ENCODE measurements at places on chromosomes 13 and 19.

DNA sequence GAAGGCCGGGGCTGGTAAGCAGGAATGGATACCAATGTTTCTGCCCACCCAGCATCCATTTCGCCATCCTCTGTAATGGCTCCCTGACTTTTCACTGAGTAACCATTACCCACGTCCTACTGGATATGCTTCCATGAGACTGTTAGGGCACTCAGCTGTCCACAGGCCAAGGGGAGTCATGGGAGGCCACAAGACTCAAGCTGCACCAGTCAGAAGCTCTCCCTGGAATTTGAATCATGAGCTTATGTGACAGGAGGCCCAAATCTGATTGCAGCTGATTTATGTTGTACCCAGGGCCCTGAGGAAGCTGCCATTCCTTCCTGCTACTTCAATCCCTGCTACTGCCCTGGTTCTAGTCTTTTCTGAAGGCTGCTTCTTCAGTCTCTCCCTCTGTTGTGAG lies 28.3 kb downstream of the DEDD2 start:
- DNase-seq = no peak

GRCh38 chr19:55441692-55442321 lies 1.3 kb downstream of the SHISA7 start:
- DNase-seq = peak; percentile 71

DNA sequence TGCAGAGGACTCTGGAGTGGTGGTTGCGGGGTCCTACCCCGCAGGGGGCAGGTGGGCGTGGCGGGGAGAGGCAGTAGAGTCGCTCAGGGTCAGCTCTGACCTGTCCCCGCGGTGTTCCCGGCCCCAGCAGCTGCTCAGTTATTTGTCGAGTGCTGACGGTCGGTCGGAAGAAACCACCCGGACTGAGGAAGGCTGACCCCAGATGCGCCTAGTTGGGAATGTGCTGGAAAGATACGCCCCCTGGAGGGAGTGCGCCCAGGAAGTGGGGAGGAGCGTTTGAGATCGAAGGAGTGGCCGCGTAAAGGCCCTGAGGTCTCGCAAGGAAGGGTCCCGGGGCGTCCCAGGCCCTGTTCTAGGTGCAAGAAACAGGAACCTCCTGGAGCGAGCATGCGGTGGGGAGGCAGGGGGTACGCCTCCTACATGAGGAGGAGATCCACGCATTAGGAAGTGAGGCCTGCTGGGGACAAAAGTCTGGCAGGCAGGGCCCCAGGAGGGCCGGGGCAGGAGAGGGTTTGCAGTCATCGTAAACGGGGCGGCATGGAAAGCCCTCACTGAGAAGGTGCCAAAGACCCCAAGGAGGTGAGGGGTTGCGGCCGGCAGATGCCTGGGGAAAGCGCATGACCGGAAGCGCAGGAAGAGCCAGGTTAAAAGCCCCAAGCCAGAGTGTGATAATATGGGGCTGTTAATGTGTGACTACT lies 9.2 kb downstream of the CCDC8 start:
- peak; percentile 41 for DNase-seq

DNA sequence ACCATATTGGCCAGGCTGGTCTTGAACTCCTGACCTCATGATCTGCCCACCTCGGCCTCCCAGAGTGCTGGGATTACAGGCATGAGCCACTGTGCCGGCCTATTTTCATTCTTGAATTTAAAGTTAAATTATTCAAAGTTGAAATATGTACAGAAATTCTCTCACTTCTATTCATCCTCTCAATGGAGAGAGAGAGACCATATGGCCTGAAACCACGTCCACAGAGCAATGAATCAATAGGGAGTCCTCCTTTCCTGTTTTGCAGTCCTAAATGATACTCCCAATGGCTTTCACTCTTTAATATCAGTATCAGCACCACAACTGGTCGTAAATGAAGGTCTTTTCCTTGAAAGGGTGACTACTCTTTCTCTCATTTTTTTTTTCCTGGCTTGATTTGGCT lies 30.5 kb upstream of the KCTD4 start:
- no peak for DNase-seq

GRCh38 chr13:60494296-60494695 lies 97.3 kb downstream of the TDRD3 start:
- DNase-seq = no peak

GRCh38 chr13:58300224-58300623 lies 668.7 kb downstream of the PCDH17 start:
- DNase-seq = no peak

DNA sequence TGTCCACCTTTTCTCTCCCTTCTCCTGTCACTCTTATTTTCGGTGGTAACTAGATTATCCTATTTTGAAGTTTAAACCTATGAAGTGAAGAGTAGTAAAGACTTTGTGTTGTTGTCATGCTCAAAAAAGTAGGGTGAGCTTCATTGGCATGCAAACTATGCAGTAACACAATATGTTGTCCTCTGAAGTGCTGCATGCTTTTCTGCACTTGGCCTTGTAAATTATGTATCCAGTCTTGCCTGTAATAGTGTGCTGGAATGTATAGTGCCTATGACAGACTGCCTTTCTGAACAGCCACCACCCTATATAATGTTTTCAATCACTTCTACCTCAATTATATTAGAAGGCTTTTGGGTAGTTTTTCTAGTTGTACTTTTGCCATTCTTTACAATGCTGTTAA lies 1198.2 kb upstream of the PCDH20 start:
- DNase-seq = no peak

GRCh38 chr13:44904967-44905366 lies 84.3 kb downstream of the NUFIP1 start:
- DNase-seq = no peak

- no peak for DNase-seq
These were observed 437 bp downstream of the SMARCA4 start for GRCh38 chr19:10961073-10961860.

- DNase-seq = no peak
These were observed 337.6 kb upstream of the ARGLU1 start for GRCh38 chr13:106905380-106906162.

DNA sequence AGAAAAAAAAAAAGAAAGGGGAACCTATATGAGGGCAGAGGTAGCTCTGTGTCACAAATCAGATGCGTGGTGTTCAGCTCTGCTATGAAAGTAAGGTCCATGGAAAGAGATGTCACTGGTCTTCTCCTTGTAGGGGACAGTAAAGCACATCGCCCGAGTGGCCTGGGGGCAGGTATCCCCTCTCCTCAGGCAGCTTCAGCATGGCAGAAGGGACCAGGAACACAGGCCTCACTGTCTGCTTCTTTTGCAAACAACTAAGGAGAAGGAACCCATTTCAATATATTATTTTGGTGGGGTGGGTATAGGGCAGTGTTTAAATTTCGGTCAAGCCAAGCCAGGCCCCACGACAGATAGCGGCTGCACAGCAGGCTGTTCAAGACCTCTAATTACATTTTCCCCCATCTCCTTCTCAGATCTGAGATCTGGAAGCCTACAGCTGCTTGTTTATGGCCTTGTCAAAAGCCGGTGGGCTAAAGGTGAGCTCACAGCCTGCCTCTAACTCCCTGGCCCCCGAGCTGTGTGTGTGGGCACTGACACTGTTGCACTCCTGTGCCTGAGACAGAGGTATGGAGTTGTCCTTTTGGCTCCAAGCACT lies 72.8 kb downstream of the HSPH1 start:
- DNase-seq = no peak

- DNase-seq = no peak
These were observed 50.1 kb upstream of the OBI1 start for GRCh38 chr13:78709028-78709427.

- peak; percentile 22 for DNase-seq
These were observed 564.1 kb downstream of the PCDH9 start for GRCh38 chr13:66665991-66666390.

GRCh38 chr19:35310331-35310730 lies 18.4 kb downstream of the MAG start:
- no peak for DNase-seq

DNA sequence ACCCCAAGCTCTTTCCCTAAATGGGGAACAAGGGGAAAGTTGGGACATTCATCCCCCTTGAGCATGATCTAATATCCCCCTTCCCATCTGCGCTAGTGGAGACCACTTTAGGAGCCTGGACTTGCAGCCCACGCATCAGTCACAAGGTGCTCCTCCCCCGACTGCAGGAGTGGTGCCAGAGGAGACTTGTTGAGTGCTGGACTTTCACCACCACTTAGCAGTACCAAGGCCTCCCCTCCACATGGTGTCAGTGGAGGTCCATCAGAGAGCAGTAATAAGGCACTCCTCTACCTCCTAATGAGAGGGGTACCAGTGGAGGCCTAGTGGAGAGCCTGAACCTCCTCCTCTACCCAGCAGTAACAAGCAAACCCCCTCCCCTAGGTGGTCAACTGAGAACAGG lies 22.5 kb downstream of the CAB39L start:
- DNase-seq = no peak

GRCh38 chr19:3366753-3367627 lies 607 bp downstream of the NFIC start:
- DNase-seq = no peak

- no peak for DNase-seq
These were observed 113.2 kb downstream of the KCNRG start for GRCh38 chr13:50128428-50128931.

DNA sequence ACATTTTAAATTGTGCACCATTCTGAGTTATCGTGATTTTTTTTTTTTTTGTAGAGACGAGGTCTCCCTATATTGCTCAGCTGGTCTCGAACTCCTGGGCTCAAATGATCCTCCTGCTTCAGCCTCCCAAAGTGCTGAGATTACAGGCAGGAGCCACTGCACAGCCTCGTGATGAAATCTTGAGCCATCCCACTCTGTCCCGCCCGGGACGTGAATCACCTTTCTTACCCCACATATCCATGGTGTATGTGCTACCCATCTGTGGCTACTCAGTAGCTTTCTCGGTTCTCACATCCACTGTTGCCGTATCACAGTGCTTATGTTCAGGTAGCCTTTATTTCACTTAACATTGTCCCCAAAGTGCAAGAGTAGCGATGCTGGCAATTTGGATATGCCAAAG lies 26.5 kb downstream of the PAK4 start:
- DNase-seq = no peak

GRCh38 chr19:39208175-39208795 lies 4.2 kb upstream of the SYCN start:
- DNase-seq = no peak

DNA sequence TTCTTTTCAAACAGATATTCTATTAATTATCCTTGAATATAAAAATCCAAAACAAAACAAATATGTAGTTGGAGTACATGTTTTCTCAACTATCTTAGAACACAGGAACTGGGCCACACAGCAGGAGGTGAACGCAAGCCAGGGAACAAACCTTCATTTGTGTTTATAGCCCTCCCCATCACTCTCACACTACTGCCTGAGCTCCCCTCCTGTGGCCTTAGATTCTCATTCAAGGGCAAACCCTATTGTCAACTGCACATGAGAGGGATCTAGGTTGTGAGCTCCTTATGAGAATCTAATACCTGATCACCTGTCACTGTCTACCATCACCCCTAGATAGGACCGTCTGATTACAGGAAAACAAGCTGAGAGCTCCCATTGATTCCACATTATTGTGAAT lies 427.1 kb upstream of the PRR20A start:
- no peak for DNase-seq

- DNase-seq = no peak
These were observed 816 bp upstream of the PRKD2 start for GRCh38 chr19:46717716-46718143.

DNA sequence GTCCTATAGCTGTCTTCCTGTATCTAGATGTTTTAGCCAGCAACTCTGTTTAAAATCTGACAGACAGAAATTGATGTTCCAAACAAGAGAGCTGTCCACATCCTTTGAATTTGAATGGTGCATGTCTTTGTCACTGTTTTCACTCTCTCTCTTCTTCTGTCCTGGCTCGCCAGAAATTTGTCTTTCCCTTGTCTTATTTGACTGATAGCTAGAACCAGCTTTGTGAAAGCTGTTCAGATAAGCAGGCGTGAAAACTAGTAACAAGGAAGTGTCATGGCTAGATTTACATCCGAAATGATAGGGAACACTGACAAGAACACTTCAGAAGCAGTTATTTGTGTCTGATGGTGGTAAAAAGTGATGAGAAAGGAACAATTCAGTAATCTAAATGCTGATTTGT lies 354.9 kb upstream of the SLITRK1 start:
- no peak for DNase-seq

DNA sequence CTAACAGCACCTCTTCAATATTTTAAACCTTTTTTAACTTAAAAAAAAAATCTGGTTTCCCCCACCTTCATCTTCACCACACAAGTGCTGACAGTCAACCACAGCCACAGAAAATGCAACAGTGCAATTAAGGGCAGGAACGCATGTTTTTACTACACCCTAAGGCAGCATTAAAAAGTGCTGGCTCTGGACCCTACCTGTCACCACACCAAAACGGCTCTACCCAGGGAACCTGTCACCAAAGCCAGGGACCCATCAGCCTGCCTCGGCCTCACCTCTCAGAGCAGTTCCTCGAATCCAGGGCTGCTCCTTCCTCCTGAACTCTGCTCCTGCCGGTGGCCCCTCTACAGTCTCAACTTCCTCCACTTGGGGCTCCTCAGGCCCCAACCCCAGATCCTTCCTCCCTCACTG lies 22.5 kb upstream of the SLC35E1 start:
- DNase-seq = no peak

DNA sequence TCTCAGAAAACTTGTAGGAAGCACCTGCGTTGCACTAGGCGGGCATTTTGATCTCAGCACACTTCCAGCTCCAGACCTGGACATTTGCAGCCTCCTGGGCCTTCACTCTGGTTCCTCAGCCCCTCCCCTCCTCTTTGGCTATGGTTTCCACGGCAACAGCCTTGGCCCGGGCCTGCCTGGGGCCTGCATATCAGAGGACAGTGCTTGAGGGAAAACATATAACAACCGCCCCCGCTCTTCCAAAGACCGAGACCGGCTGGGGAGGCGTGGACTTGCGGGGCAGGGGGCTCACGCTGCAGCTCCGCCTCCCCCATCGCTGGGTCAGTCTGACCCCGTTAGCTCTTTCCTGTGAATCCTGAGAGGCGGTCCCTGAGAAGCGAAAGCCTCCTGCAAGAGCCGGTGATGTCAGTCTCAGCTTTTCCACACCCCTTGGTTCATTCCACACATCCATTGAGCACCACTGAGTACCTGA lies 125.7 kb upstream of the PEG3 start:
- no peak for DNase-seq

GRCh38 chr19:52535771-52536447 lies 8.4 kb downstream of the ZNF808 start:
- DNase-seq = peak; percentile 48

GRCh38 chr19:1025960-1026782 lies at the start of gene CNN2:
TSS of gene CNN2 (plus strand) at chr19:1026608. CDS start at chr19:1026662, 54 bp downstream.
- DNase-seq = no peak

DNA sequence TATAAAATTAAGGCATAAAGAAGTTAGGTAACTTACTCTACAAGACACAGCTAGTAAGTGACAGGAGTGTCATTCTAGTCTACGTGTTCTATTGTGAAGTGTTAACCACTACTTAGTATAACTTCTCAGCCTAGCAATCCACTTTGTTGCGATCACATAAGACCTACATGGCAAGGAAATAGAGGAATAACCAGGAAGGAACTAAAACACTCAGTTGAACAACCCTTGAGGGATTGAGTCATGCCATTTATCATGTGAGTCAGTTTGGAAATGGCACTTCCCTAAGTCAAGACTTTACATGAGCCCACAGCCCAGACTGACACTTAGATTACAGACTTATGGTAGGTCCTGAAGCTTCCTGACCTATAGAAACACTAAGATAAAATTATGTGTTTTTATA lies 279.5 kb upstream of the PCDH20 start:
- no peak for DNase-seq
